Endothelial cell of umbilical vein (primary cell): ENCODE measurements at places on chromosomes 5 and 9. TPM values are rescaled to one million over a fixed set of nuclear protein-coding genes. Genes with fewer than 3 reads are reported as not detected.
A peak's percentile ranks its signal among the peaks of the same experiment; 100 is the strongest.

- H3K27me3 ChIP-seq = peaks cover 51% of the 10 kb centered on the region
- no peak for DNase-seq
- peaks cover 25% of the 10 kb centered on the region for H3K4me1 ChIP-seq
- no peak overlapping the region for H3K4me3 ChIP-seq
- H3K27ac ChIP-seq = no peak overlapping the region
- no peaks in the 10 kb centered on the region for H3K36me3 ChIP-seq
Measured at GRCh38 chr5:150777685-150778084, 872 bp upstream of the SMIM3 start.

DNA sequence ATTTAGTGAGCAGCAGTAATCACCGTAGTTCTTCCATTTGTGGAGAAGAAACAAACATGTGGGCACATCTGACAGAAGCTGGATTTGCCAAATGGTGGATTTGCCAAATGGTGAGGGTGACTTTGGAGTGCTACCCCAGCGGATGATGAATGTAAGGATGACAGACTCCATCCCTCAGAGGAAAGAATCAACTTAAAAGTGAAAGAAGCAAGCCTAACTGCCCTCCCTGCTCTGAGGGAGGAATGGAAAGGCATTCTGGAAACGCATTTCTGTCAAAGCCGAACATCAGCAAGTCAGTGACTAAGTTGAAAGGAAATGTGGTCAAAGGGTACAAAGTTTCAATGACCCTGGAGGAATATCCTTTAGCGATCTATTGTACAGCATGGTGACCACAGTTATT lies 143.5 kb downstream of the GPBP1 start:
- H3K36me3 ChIP-seq = no peaks in the 10 kb centered on the region
- H3K4me1 ChIP-seq = peaks cover 9% of the 10 kb centered on the region
- H3K27me3 ChIP-seq = no peaks in the 10 kb centered on the region
- no peak for DNase-seq
- H3K4me3 ChIP-seq = no peak overlapping the region

- no peaks in the 10 kb centered on the region for H3K27me3 ChIP-seq
- no peaks in the 10 kb centered on the region for H3K4me1 ChIP-seq
- H3K27ac ChIP-seq = no peak overlapping the region
- no peaks in the 10 kb centered on the region for H3K36me3 ChIP-seq
- H3K4me3 ChIP-seq = no peak overlapping the region
Measured at GRCh38 chr9:116576386-116576785, 110.7 kb upstream of the TRIM32 start.

DNA sequence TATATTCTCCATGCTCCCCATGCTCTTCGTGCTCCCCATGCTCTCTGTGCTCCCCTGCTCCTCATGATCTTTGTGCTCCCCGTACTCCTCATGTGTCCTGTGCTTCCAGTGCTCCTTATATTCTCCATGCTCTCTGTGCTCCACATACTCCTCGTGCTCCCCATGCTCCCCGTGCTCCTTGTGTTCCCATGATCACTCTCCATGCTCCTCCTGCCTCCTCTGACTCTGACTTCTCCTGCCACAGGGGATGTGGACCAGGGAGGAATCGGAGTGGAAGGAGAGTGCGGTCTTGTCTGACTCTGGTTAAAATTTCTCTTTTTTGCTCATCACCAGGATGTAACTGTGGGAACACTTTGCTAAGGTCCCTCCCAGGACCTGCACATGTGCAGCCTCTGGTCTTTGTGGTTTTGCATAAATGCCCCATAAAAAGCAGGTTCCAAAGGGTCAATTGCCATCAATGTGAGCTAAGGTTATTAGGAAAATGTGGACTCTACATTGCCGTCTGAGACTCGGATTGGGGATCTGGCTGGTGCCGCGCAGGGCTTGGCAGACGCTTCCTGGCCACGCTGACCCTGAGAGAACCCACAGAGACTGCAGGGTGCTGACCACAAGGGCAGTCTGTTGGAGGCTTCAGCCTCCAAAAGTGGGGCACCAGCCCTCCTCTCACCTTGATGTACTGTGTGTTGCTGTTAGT lies 52.5 kb downstream of the TRIP13 start:
- H3K27me3 ChIP-seq = peaks cover 14% of the 10 kb centered on the region
- no peak for DNase-seq
- H3K36me3 ChIP-seq = no peaks in the 10 kb centered on the region
- no peaks in the 10 kb centered on the region for H3K4me1 ChIP-seq
- no peak overlapping the region for H3K4me3 ChIP-seq

NME5 gene
- 1.4 and 1.5 TPM in 2 replicates for total RNA-seq

- H3K27me3 ChIP-seq = no peaks in the 10 kb centered on the region
- H3K27ac ChIP-seq = peak overlapping the region; percentile 89
- H3K36me3 ChIP-seq = peaks cover 2% of the 10 kb centered on the region
- no peak for DNase-seq
- H3K4me3 ChIP-seq = peak overlapping the region; percentile 45
- peaks cover 20% of the 10 kb centered on the region for H3K4me1 ChIP-seq
Measured at GRCh38 chr5:76714751-76715485, 1.0 kb upstream of the F2R start.

DNA sequence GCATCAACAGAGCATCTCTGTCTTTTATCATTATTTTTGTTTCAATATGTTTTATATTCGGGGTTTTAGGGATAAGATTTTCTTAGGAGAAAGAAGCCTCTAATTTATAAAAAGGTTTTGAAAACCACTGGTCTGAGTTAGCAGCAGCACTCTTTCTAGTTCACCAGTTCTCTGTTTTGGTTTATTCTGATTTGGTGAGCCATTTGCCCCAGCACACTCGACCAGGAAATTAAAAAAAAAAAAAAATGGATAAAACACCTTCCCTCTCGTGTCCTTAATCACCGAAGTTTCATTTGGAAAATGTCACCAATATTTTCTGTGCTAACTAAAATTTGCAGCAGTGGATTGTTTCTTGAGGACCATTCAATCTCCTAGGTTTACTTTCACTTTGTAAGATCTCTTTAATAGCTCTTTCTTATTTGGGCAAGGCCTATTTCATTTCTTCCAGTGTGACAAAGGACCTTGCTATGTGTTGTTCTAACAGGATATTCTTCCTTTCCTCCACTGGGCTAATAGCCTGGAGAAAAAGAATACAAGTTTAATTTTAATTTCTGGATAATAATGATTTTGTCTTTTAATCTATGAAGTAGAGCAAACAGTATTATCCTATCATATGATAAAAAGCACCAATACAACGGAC lies 57.8 kb upstream of the ANXA1 start:
- H3K27ac ChIP-seq = peak overlapping the region; percentile 18
- H3K4me1 ChIP-seq = peaks cover 3% of the 10 kb centered on the region
- H3K36me3 ChIP-seq = no peaks in the 10 kb centered on the region
- H3K4me3 ChIP-seq = no peak overlapping the region

TLX3 gene
- not detected in 2 replicates for total RNA-seq

GRCh38 chr5:119280380-119280779 lies 75.4 kb upstream of the TNFAIP8 start:
- no peaks in the 10 kb centered on the region for H3K27me3 ChIP-seq
- H3K4me3 ChIP-seq = no peak overlapping the region
- H3K36me3 ChIP-seq = no peaks in the 10 kb centered on the region
- no peak for DNase-seq
- peaks cover 3% of the 10 kb centered on the region for H3K4me1 ChIP-seq

PCDHGB2 gene
- 1.9 and 2.9 TPM in 2 replicates for total RNA-seq

GRCh38 chr5:118653872-118654271 lies 334.5 kb downstream of the DTWD2 start:
- no peak overlapping the region for H3K4me3 ChIP-seq
- no peaks in the 10 kb centered on the region for H3K27me3 ChIP-seq
- no peaks in the 10 kb centered on the region for H3K4me1 ChIP-seq
- no peaks in the 10 kb centered on the region for H3K36me3 ChIP-seq

SCGB3A1 gene
- 0.73 TPM in 1 of 2 replicates, not detected in the other for total RNA-seq

GRCh38 chr5:64786372-64786771 lies 17.6 kb downstream of the CWC27 start:
- H3K4me3 ChIP-seq = no peak overlapping the region
- peaks cover 6% of the 10 kb centered on the region for H3K4me1 ChIP-seq
- peaks cover 3% of the 10 kb centered on the region for H3K36me3 ChIP-seq
- no peaks in the 10 kb centered on the region for H3K27me3 ChIP-seq
- H3K27ac ChIP-seq = no peak overlapping the region

DNA sequence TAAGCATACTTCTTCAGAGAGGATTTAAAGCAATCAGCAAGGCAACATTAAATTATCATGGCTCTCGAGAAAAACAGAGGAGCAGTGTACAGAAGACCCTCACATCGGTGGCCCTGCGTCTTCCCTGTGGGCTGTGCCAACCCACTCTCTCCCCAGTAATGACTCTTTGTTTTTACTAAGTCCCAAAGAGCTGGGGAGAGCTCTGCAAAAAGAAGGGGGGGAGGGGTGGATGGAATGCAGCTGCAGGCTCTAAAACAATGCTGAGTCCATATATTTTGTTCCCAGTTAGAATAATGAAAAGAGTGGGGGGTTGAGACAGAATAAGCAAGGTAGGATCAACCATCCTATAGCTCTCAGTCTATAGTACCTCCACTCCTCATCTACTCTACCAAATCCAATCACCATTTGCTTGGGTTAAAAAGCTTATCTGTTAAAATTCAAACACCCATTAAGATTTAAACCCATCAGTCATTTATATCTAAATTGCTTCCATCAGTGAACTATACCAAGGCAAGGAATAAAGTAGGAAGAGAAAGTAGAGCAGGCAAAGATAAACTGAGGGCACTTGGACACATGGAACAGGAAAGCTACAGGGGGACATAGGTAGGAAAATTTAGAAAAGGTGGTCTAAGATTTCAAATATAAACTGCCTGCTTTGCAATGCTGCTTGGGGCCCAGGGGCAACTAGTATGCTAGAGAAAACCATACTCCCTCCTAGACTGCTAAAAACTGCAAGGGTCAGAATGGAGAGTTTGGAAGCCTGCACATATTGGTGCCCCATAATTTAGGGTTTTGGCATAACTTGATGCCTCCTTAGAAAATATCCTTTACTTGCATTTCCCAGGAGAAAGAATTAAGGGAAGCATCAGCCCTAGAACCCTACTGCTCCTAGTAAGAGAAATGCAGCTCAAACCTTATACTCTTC lies 20.6 kb downstream of the ELL2 start:
- no peak overlapping the region for H3K27ac ChIP-seq
- no peaks in the 10 kb centered on the region for H3K27me3 ChIP-seq
- no peaks in the 10 kb centered on the region for H3K4me1 ChIP-seq

SLCO6A1 gene
- total RNA-seq = not detected in 2 replicates

DNA sequence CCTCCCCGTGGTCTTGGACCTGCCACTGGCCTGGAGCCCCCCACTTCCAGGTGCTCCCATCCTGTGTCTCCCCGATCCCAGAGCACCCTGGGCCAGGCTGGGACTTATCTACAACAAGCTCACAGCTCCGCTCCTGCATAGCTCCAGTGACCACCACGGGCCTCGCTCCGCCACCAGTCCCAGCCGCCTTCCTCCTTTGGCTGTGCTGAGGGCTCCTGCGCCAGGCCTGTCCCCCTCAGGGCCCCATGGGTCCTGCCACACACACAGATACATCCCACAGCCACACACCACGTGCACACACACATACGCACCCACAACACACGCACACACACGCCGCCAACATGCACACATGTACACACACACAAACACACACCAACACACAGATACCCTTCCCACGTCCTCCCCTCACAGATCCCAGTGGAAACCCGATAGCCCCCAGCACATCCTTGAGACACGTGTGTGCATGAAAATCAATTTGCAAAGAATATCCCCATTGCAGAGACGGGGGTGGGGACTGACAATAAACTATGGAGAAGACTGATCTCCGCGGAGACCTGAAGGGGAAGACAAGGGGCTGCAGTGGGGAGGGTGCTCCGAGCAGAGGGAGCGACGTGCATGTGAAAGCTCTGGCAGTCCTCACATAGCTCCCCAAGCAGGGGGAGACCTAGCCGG lies 18.5 kb upstream of the LAMC3 start:
- no peak overlapping the region for H3K4me3 ChIP-seq
- H3K4me1 ChIP-seq = no peaks in the 10 kb centered on the region
- H3K27ac ChIP-seq = no peak overlapping the region

MYMK gene
- total RNA-seq = not detected in 2 replicates

GRCh38 chr9:85289142-85289541 lies 452.6 kb downstream of the AGTPBP1 start:
- H3K27ac ChIP-seq = no peak overlapping the region
- H3K27me3 ChIP-seq = no peaks in the 10 kb centered on the region
- DNase-seq = no peak
- no peaks in the 10 kb centered on the region for H3K36me3 ChIP-seq
- no peaks in the 10 kb centered on the region for H3K4me1 ChIP-seq

CEP72 gene
- 9.5 and 9.6 TPM in 2 replicates for total RNA-seq

- H3K27me3 ChIP-seq = no peaks in the 10 kb centered on the region
- H3K27ac ChIP-seq = no peak overlapping the region
- no peak overlapping the region for H3K4me3 ChIP-seq
- H3K36me3 ChIP-seq = no peaks in the 10 kb centered on the region
- DNase-seq = no peak
- H3K4me1 ChIP-seq = peaks cover 33% of the 10 kb centered on the region
Measured at GRCh38 chr5:81427566-81427965, 33.6 kb upstream of the ACOT12 start.

DNA sequence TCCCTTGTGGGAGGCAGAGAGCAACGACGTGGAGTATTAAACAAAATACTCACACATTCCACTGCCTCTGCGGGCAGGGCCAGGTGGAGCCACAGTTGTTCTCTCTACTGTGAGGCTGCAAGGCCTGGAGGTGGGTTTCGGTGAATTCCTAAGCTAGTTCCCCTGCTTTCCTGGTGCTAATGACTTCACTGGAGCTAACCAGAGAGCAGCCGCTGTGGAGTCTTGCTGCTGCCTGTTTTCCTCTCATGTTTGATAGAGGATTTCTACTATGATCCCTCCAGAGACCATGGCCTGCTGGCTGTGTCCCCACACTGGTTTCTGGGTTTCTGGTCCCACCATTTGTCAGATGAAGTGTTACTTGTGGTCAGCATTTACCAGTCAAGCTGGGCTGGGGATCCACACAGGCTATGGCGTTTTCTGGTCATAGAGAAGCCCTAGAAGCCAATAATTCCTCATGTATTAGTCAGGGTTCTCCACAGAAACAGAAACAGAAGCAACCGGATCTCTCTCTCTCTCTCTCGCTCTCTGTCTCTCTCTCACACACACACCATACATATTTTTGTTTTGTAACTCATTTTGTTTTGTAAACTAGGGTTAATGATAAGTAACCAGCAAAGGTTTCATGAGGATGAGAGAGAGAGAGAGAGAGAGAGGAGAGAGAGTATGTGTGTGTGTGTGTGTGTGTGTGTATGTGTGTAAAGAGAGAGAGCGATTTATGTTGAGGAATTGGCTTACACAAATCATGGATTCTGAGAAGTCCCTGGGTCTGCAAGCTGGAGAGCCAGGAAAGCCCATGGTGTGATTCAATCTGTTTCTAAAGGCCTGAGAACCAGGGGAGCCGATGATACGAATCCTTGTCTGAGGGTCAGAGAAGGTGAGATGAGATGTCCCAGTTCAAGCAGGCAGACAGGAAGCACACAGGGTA lies 403.0 kb downstream of the GADD45G start:
- H3K36me3 ChIP-seq = no peaks in the 10 kb centered on the region
- H3K4me3 ChIP-seq = no peak overlapping the region
- DNase-seq = no peak
- no peak overlapping the region for H3K27ac ChIP-seq
- H3K27me3 ChIP-seq = no peaks in the 10 kb centered on the region

LCN10 gene
- total RNA-seq = not detected in 2 replicates

GRCh38 chr9:127546125-127546832 lies 65.8 kb upstream of the STXBP1 start:
- H3K36me3 ChIP-seq = peaks cover 7% of the 10 kb centered on the region
- no peak overlapping the region for H3K4me3 ChIP-seq
- DNase-seq = peak; percentile 37
- peak overlapping the region; percentile 34 for H3K27ac ChIP-seq
- H3K27me3 ChIP-seq = no peaks in the 10 kb centered on the region

TCERG1 gene
- 82.2 and 98.4 TPM in 2 replicates for total RNA-seq
